GM23338 (cell line): ENCODE measurements at places on chromosomes 5 and 9. TPM values are rescaled to one million over a fixed set of nuclear protein-coding genes. Genes with fewer than 3 reads are reported as not detected.

DNA sequence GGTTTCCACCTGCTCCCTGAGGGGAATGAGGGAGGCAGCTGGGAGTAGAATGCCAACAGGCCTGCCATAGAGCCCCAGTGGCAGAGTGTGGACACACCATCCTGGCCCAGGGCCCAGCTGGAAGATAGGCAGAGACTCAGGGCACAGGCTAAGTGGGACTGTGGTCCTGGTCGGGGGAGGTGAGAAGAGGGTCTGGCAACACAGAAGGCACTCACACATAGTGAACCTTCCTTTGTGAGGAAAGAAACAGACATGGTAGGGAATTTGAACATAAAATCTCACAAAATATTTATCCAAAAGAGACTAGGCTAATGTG is 41.2 kb downstream of the WDR36 start:
- H3K4me1 ChIP-seq = peaks cover 60% of the 10 kb centered on the region
- no peak for DNase-seq
- no peaks in the 10 kb centered on the region for H3K27me3 ChIP-seq
- H3K36me3 ChIP-seq = no peaks in the 10 kb centered on the region
- no peak overlapping the region for H3K27ac ChIP-seq
- no peak overlapping the region for H3K4me3 ChIP-seq

DNA sequence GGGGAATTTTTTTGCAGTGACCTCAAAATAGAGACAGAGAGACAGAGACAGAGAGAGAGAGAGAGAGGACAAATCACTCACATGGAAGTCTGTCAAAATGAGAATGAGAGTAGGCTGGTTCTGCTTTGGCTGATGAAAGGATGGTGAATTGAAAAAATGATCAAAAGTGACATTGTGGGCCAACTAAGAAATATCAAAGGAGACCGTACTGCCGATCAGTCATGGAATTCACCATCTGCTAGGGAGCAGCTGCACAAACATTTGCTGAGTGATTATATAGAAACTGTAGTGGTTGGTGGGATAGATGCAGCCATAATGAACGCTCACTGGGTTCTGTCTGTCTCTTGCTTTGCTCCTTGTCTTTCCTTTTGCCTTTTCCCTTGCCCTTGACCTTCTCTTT is 476.6 kb upstream of the SGCD start:
- H3K36me3 ChIP-seq = no peaks in the 10 kb centered on the region
- no peak overlapping the region for H3K4me3 ChIP-seq
- H3K27me3 ChIP-seq = no peaks in the 10 kb centered on the region
- H3K27ac ChIP-seq = no peak overlapping the region
- DNase-seq = no peak
- peaks cover 4% of the 10 kb centered on the region; the same call in 1 of the 2 replicates for H3K4me1 ChIP-seq

DNA sequence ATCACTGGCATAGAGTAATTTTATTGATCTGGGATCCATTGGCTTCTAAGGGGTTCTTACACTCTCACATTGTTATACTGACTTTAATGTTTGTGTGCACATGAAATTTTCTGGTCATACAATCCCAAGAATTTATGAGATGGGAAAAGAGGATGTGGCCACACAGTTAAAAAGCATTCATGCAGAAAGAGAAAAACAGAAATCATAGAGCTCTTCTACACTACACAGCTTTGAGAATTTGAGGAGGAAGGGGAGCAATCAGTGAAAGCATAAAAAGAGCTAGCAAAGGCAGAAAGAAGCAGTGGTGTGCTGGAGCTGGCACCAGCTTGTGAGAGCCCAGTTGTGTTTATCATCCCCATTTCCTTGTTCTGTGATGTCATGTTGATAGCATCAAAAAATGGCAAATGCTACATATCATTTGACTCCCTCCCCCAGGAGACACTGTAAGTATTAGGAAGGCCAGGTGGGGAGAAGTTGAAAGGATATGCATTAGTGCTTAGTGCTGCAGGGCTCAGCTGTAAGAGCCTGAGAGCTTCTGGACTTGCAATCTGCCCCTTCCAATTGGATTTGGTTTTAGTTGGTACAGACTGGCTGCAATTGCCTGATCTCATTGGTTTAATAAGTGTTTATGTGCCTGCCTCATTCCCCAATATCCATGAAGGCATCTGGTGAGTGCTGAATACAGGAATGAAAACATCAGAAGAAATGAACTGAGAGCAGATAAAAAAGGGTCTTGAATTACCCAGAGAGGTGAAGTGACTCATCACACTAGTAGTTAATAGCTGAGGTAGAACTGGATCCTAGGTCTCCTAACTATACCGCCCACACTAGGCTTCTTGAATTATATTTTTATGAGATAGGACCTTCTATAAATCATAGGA is 30.9 kb downstream of the RHOBTB3 start:
- no peak overlapping the region for H3K27ac ChIP-seq
- H3K4me3 ChIP-seq = no peak overlapping the region
- H3K4me1 ChIP-seq = no peaks in the 10 kb centered on the region
- no peaks in the 10 kb centered on the region for H3K27me3 ChIP-seq

DNA sequence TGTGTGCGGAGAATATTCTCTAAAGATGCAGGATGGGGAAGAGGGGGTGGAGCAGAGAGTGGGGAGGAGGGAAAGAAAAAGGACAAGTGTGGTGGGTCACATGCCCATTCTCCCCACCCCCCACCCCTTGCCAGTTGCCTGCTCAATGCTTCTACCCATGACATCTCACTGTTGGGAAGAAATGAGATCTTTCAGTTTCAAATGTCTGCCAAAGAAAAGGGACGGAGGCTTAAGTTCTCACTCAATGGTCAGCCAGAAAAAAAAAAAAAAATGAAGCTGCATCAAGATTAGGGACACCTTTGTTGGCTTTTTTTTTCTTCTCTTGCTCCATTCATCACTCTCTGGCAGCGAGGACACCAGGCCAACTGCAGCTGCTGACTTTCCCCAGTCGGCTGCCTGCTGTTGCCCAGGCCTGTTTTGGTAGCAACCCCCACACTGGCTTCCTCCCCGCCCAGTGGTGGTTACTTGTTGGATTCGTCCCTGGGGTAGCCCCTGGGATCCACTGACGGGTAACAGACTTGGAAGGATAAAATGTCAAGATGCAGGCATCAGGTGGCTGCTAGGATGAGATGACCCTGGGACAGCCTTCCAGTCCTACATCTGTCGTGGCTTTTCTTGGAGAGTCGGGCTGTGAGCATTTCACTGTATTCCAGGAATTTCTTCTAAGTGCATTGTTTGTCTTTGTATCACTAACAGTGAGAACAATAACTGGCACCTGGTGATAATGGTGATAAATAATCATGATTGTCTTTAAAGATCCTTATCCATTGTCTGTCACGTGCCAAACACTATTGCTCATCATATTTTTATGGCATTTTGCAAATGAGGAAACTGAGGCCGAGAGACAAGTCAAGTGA is 9.1 kb downstream of the WWC1 start:
- H3K4me1 ChIP-seq = peaks cover 50% of the 10 kb centered on the region
- no peak overlapping the region for H3K4me3 ChIP-seq
- no peaks in the 10 kb centered on the region for H3K27me3 ChIP-seq

DNA sequence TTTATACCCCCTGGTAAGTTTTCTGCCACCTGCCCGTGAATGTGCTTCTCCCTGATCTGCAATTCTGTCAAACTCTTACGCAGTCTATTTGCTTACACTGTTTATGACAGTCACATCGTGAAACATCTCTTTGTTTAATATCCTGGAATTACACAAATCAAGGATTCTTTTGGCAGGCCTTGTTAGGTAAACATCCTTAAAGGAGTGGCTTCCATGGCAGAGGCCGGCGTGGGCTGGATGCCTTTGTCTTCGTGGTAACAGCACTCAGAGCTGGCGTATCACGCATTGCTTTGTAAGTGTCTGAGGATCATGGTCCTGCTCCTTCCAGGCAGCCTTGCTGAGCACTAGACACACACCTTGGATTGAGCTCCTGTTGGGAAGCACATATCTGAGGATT is 145.7 kb downstream of the IRX1 start:
- H3K27me3 ChIP-seq = no peaks in the 10 kb centered on the region
- H3K4me1 ChIP-seq = no peaks in the 10 kb centered on the region
- no peak for DNase-seq
- H3K27ac ChIP-seq = no peak overlapping the region
- no peaks in the 10 kb centered on the region for H3K36me3 ChIP-seq

GRCh38 chr9:131420980-131421624 is 27.2 kb downstream of the PRRC2B start:
- no peaks in the 10 kb centered on the region for H3K27me3 ChIP-seq
- H3K27ac ChIP-seq = peak overlapping the region; percentile 90
- peaks cover 70% of the 10 kb centered on the region for H3K4me1 ChIP-seq

DNA sequence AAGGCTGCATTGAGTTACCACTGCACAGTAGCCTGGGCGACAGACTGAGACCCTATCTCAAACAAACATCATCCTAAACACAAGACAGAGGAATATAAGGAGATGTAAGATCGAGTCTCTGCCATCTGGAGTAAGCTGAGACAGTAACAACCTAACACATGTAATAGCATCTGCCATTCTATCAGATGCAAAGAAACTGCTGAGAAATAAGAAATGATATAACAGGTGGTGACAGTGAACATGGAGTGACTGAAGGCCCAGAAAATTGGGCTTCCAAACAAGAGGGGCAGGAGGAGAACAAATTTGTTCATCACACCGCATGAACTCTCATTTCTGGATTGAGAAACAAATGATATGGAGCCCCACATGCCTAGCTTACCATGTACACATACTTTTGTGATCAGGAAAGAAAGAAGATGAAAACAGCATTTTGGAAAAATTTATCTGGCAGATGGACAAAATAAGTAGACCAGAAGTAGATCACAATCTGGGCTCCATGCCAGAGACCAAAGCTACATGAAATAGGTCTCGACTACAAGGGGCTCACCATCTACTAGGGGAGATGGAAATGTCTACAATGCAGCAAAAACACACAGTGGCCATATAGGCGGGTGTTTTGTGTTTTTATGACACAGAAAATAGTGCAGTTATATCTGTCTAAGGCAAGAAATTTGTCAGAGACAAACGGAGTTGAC is 45.5 kb downstream of the ECPAS start:
- H3K27me3 ChIP-seq = no peaks in the 10 kb centered on the region
- no peak for DNase-seq
- peaks cover 12% of the 10 kb centered on the region; the same call in 1 of the 2 replicates for H3K36me3 ChIP-seq

DNA sequence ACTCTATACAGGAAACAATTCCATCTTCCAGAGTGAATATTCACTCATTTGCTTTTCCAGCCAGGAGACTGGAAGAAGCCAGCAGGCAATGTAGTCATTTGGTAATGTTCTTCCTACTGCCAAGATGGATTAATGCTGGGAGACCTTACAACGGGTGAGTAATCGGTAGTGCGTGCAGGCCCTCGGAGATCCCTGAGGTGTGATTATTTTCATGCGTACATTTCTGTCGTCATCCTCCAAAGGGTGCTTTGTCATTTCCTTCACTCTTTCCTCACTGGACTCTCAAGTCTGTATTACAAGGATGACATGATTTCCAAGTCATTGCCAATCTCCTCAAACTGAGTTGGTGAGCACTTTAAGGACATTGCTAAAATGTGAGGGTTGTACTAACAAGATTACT is 263.5 kb downstream of the CWC27 start:
- no peaks in the 10 kb centered on the region for H3K36me3 ChIP-seq
- H3K27me3 ChIP-seq = no peaks in the 10 kb centered on the region
- DNase-seq = no peak
- H3K27ac ChIP-seq = no peak overlapping the region
- H3K4me1 ChIP-seq = peaks cover 25% of the 10 kb centered on the region

DNA sequence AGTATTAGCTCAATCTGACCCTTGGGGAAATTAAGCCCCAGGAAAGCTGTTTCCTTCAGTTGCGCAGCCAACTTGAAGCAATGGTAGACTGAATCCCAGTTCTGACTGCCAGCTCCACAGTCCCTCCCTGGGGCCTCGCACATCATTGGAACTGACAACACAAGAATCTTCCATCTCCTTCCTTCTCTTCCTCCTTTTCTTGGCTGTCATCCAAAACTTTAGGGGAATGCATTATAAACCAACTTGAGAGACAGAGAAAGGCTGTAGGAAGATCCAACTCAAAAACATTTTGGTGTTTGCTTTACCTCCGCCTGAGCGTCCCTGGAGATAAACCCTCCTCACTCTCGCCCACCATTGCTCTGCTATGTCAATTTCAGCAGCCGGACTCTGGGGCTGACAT is 16.6 kb downstream of the KCNIP1 start:
- no peak overlapping the region for H3K27ac ChIP-seq
- no peak overlapping the region for H3K4me3 ChIP-seq
- no peaks in the 10 kb centered on the region for H3K27me3 ChIP-seq
- H3K36me3 ChIP-seq = no peaks in the 10 kb centered on the region
- no peak for DNase-seq
- H3K4me1 ChIP-seq = 0 out of 2 replicates have a peak, but pooled peaks cover 4% of the 10 kb centered on the region

GRCh38 chr5:159182691-159183090 is 26.7 kb downstream of the RNF145 start:
- no peaks in the 10 kb centered on the region for H3K4me1 ChIP-seq
- DNase-seq = no peak
- no peak overlapping the region for H3K27ac ChIP-seq
- H3K4me3 ChIP-seq = no peak overlapping the region

- H3K4me1 ChIP-seq = no peaks in the 10 kb centered on the region
- no peaks in the 10 kb centered on the region for H3K36me3 ChIP-seq
- no peak overlapping the region for H3K27ac ChIP-seq
Observed at GRCh38 chr9:3836011-3836410, 310.2 kb upstream of the RFX3 start.

FSTL4 gene
- 1.4 and 2.2 TPM in 2 replicates for total RNA-seq

TAF11L7 gene
- total RNA-seq = not detected in 2 replicates

PCDHGA12 gene
- 3.3 and 3.5 TPM in 2 replicates for total RNA-seq

GLDC gene
- total RNA-seq = 133 and 139 TPM in 2 replicates

FOXD4L5 gene
- not detected in 2 replicates for total RNA-seq
